ENCODE measurements at places on chromosomes 2 and 18. TPM values are rescaled to one million over a fixed set of nuclear protein-coding genes. Genes with fewer than 3 reads are reported as not detected.

MARS2 gene
- 4.4 TPM for total RNA-seq

DNA sequence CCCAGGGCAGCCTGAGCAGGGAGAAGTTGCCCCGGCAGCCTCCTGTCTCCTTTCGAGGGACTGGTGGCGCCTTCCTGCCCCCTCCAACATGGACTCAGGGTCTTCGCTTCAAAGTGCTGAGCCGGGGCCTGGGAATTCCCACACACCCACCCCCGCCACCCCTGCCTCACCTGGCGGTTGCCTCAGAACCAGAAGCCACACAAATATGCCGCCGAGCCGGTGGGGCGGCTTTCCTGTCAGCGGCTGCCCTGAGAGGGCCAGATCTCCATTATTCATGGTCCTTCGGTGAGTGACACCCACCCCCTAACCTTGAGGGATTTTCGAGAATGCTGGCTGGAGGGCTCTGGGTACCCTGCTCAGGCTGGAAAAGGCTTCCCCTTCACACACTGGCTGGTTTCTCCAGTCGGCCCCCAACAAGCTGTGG lies 71.7 kb downstream of the SMAD7 start:
- H3K4me3 ChIP-seq, result no peak overlapping the region
- H3K27ac ChIP-seq, result no peak overlapping the region
- DNase-seq, result no peak
- H3K27me3 ChIP-seq, result no peaks in the 10 kb centered on the region
- H3K36me3 ChIP-seq, result no peaks in the 10 kb centered on the region

DNA sequence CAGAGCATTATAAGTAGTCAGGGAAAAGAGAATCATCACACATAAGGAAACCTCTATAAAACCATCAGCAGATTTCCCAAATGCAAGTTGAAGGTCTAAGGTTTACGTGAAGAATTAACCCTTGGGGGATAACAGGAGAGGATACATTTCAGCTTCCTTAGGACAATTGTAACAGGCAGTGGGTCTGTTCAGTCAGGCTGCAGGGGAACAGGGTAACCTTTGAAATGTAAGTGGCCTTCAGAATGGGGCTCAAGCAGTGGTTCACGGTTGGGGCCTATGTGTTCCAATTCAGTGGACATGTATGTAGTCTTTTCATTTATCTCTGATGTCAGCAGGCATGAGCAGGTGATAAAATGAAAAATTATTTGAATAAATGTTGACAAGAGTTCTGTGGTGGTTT lies 139.3 kb downstream of the EML6 start:
- no peak overlapping the region for H3K27ac ChIP-seq
- no peak for DNase-seq
- no peak overlapping the region for H3K4me3 ChIP-seq
- no peaks in the 10 kb centered on the region for H3K27me3 ChIP-seq

- H3K36me3 ChIP-seq, result no peaks in the 10 kb centered on the region
- no peaks in the 10 kb centered on the region for H3K4me1 ChIP-seq
- no peak overlapping the region for H3K4me3 ChIP-seq
- H3K27me3 ChIP-seq, result no peaks in the 10 kb centered on the region
- DNase-seq, result no peak
These were observed 831.7 kb downstream of the RNF144A start for GRCh38 chr2:7748717-7749415.
